Right renal cortex interstitium (tissue), 3 donors: ENCODE measurements at places on chromosomes 7 and 10.

DNA sequence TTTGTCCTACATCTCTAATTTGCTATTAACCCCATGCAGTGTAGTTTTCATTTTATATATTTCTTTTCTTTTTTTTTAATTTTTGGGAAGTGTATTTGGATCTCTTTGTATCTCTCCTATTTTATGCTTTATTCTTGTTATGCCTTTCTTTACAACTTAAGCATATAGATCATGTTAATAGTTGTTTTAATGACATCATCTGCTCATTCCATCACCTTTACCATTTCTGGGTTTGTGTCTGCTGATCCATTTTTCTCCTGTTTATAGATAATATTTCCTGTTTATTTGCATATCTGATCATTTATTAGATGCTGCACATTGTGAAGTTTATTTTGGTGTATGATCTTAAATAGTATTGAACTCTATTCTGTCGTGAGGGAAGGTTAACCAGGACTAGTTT, 13.7 kb downstream of the COPG2 start:
- no peak for DNase-seq

DNA sequence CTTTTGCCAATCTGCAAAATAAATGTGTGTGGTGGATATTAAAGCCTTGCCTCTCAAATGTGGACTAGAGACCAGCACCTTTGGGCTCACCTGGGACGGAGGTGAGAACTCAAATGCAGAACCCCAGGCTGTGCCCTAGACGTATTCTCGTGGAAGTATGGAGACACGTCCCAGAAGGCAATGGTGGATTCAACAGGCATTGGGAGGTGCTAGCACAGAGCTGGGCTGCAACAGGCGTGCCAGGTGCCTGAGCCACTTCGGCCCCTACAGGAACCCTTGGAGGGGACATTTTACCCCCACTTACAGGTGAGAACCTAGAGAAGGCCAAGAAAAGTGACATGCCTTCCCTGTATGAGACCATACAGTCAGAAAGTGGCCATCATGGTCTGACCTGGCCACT, 12.2 kb downstream of the DDX56 start:
- DNase-seq = no peak

DNA sequence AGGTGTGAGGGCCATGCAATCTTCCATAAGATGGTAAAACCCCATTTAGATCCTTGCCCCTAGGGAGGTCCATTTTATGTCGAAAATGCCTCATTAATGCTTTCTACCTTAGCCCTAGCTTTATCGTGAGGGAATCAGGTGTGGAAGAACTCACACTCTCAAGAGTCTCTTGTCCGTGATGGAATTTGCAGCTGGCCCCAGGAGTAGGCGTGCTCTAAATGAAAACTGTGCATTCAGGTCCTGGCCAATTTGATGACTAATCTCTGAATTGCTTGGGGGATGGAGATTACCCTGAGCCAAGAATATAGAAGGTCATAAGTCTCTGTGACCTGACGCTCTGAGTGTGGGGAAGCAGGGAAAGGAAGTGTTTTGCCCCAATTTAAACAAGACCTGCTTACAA, 6.6 kb downstream of the C10orf90 start:
- no peak for DNase-seq

GRCh38 chr10:131099028-131099726, 212.3 kb downstream of the TCERG1L start:
- no peak for DNase-seq

DNA sequence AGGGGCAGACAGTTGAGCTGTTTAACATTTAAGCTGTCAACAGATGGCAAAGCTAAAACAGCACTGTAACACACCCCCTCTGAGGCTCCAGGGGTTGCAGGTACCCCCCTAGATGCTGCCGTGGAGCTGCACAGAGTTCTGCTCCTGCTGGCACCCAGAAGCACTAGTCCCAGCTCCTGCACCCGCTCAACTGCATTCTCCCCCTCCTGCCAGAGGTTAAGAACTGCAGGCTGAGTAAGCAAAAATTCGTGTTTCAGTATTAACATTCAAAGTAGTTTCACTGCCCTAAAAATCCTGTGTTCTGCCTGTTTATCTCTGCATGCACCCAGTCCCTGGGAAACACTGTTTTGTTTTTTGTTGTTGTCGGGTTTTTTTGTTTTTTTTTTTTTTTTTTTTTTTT, 790.8 kb upstream of the KCND2 start:
- no peak for DNase-seq

- DNase-seq = no peak
Measured at GRCh38 chr10:57898231-57898630, 369.5 kb downstream of the IPMK start.

DNA sequence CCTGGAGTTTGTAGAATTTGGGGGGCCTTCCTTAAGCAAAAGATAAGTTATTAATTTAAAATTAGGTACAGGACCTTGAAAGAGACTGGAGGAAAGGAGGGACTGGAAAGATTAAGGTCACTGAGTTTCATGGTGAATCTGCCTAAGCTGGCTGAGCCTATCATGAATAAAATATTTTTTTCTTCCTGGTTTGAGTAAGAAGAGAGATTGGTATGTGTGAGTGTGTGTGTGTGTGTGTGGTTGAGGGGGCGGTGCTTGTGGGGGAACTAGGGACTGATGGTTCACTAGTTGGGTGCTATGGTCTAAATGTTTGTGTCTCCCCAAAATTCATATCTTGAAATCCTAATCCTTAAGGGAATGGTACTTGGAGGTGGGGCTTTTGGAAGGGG, 142.5 kb upstream of the PRKCQ start:
- DNase-seq = no peak

GRCh38 chr10:11364241-11364640, 247.2 kb downstream of the USP6NL start:
- no peak for DNase-seq

DNA sequence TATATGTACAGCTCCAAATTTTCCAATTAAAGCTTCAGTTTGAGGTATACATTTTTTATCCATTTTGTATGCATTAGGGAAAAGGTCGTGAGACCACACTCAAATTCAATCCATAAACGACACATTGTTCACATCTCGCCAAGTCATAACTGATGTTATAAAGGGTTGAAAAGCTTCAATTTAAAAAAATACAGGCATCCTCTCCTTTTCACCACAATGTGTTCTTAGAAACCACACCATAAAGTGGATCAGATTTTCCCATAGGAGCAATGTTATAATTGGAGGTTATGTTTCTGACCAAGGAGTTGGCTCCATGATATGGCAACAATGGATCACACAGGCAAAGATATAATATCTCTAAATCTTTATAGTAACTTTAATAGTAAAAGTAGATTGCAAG, 663.6 kb downstream of the PARD3 start:
- DNase-seq = no peak
